ENCODE measurements at places on chromosomes 4 and X. TPM values are rescaled to one million over a fixed set of nuclear protein-coding genes. Genes with fewer than 3 reads are reported as not detected.

The INTU gene
- total RNA-seq: 4.1 TPM

The SPP1 gene
- 5.0 TPM for total RNA-seq

The TLR7 gene
- total RNA-seq: 0.68 TPM

DNA sequence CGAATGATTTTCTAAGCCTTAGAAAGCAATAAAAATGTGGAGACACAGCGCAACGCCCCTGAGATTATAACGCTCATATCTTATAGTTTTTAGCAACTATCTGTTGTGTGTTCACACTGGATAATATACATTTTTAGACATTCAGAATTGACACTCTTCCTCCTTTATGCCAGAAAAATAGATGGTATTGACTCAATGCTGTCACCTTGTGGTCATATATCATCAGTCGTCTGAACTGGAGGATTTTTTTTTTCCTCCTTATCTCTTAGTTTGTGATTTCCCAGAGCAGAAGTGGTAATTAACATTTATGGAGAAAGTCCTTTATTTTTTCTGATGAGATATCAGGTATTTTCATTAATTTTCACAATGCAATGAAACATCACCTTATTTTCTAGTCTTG lies 759.6 kb downstream of the RAB28 start:
- DNase-seq: no peak

DNA sequence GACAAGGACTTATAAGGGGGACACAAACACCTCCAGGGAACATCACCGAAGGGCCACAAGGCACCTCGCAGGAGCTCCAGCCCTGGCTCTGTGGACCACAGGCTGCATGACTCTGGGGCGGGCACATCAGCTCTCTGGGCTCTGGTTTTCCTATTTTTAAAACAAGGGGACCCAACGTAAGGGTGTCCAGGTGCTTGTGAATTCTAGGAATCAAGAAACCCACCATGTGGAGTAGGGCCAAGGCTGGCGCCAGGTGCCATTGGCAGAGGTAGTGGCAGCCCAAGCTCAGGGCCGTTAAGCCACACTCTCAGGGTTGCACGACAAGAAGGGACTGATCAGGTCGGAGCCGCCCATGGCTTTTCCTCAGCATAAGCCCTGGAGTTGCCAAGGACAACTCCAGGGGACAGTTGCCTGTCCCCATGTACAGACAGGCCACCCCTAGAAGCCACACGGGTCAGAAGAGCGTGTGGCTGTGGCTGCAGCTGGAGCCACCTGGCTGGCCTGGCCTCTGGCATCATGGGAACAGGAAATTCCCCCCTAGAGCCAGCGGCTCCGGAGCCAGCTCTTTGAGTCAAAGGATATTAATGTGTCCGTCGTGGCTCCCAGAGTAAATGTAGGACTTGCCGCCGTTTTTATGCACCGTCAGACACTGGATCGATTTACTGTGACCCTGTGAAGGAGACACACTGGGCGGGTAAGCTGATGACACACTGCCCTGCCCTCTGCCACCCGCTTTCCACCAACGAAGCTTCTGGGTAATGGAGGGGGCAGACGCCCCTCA lies 32.5 kb downstream of the WDR1 start:
- peak; percentile 67 for DNase-seq

The FAM199X gene
- 10.7 TPM for total RNA-seq

The TAF7L gene
- total RNA-seq: not detected

GRCh38 chrX:1397001-1397400 lies 5.1 kb upstream of the SLC25A6 start:
- DNase-seq: no peak

The CDKL5 gene
- 8.1 TPM for total RNA-seq

DNA sequence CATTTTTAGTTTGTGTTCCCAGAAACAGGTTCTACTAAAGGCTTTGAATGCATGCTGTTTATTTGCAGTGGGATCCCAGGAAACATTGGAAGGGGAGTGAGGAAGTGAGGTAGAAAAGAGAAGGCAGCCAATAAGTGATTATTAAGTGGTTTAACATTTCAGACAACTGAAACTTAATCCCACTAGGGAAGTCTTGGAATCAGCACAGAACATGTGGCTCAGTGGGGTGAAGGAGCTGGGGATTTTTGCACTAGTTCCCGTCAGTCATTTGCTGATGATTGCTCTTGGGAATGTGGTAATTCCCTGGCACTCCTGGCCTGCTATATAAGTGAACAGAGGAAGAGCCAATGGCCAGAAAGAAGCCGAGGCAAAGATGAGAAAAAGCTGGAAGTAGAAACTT lies 1053.0 kb upstream of the IGFBP7 start:
- DNase-seq: no peak

DNA sequence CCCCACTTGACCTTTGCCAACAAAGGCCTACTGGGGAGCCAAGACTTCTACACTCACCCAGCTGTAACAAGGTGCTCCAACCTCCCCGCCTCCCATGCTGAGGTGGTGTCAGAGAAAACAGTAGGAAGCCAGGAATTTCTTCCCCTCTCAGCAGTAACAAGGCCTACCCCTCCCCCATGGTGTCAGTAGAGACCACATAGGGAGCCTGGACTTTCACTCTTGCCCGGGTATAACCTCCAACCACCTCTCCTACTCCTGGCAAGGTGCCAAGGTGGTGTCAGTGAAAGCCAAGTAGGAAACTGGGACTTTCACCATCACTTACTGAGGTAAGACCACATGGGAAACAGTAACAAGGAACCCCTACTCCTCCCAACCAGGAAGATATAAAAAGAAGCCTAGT lies 93.1 kb downstream of the SLC16A2 start:
- no peak for DNase-seq

DNA sequence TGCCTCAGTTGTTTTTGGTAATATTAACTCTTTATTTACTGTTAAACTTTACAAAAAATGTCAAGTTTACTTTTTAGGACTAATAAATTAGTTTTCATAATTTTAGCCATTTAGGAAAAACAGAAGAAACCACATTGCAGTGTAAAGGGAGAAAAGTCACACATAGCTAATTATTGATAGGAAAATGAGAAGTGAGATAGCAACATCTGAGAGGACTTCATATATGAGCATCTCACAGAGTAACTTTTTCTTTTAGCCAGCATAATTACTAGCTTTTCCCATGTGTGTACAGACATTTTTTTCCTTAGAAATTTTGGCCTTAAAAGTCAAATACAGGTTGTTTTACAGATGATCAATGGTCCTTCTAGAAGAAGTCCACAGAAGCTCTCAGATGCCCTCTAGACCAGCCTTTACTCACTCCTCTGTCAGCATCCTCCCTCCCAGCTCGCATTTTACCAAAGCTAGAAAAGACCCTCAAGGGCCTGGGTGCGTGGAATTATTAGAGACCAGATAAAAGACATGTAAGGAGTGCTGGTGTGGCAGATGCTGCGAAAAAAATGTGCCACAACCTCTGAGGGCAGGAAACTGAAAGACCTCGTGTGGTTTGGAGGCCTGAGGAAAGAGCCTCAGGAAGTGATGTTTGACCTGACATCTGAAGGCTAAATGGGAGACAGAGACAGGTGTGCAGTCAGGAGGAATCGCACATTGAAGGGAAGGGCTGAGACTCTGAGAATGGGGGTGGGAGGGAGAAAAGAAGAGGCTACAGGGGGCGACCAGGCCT lies 156.9 kb downstream of the CBR4 start:
- DNase-seq: no peak

GRCh38 chrX:72245461-72246089 lies 6.7 kb upstream of the ERCC6L start:
- DNase-seq: no peak
